T-helper 2 cell (primary cell): ENCODE measurements at places on chromosomes 3 and 15.

DNA sequence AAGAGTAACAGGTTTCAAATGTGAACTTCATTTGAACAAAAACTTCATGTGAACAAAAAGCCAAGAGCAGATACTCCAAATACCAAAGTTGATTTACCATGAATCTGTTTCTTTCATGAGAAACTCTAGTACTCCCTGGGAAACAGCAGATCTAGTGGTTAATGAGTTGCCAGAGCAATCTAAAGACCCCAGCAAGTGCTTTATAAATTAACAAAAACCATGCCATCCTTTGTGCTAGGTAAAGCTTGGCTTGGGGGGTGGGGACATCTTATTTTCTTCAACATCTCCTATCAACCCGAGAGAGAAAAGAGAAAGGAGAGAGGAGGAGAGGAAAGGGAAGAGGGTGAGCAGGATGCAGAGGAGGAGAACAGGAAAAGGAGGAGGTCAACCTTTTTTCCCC lies 100.7 kb downstream of the TBL1XR1 start:
- no peak for DNase-seq

DNA sequence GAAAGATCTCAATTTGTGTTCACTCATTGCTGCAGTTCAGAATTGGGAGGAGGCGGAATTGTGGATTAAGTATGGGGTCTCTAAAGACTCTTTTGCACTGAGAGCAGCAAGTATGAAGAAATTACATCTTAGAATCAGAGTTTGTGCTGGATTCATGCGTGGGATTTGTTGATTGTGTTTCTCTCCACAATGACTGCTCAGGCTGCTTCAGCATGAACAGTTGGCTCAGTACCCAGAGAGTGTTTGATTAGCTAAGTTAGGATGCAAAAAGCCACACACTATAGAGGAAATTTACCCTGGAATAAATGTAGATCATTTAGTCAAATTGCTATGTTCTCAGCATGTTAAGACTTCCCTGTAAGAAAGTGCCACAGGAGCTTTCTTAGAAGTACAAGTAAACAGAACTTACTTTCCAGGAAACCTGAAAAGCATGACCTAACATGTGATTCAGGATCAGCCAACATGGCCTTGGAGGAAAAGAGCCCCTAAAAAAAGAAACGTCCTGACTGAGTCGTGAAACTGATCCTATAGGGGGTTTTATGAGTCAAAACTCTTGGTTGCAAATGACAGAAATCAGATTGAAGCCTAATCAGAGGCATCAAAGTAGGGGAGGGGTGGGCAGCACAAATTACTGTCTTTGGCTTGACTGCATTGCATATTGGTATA lies 32.6 kb downstream of the HHLA2 start:
- no peak for DNase-seq

DNA sequence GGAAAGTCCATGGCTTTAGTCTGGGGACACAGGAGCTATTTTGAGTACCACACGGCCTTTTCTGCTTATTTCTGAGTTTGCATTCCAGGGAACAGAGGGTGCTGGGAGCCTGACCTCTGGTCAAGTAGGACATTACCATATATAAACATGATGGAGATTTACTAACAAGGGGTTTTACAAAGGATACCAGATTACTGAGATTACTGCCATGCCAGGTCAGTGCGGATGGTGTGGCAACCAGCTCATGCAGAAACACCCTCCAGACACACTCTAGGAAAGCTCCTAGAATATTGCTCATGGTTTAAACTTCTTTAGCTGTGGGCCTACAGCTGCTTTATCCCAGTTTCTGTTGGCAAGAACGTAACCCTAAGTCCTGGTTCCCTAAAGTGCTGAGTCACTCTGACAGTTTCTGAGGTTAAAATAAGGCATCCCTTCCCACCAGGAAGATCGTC lies 54.3 kb upstream of the AGTR1 start:
- no peak for DNase-seq

GRCh38 chr3:187197335-187197649 lies at the start of gene RTP1:
Gene RTP1 (plus strand): TSS chr3:187197486. CDS start chr3:187197516, 30 bp downstream.
- DNase-seq: no peak

DNA sequence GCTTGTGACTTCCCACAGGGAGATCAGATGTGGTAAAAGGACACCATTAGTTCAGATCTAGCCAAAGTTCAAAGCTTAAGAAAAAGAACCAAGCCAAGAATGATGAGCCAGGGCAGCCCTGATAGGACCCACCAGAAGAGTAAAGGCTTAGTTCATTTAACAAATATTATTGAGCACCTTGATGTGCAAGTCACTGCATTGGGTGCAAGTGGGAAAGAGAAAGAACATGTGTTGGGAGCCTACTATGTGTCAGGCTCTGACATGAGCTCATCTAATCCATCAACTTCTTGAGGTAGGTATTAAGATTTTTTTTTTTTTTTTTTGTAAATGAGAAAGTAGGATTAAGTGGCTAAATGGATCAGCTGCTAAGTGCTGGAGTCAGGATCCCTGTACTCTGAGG lies 53.4 kb upstream of the PIAS1 start:
- no peak for DNase-seq

DNA sequence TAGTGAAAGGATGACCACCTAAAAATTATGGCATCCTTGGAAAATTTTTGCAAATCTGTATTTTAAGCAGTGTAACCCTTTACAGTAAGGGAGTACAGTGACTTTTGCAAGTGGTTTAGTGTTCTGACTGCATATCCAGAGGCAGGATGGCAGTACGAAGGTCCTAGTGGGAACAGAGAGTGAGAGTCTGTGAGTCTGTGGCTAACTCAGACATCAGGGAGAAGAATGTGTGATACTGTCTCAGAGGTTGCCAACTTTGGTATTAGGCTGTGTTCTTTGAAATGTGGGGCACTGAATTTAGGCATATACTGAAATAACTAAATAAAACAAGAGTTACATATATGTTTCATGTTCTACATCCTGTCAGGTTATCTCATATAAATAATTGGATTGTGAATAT lies 25.7 kb downstream of the PRKCI start:
- DNase-seq: no peak

DNA sequence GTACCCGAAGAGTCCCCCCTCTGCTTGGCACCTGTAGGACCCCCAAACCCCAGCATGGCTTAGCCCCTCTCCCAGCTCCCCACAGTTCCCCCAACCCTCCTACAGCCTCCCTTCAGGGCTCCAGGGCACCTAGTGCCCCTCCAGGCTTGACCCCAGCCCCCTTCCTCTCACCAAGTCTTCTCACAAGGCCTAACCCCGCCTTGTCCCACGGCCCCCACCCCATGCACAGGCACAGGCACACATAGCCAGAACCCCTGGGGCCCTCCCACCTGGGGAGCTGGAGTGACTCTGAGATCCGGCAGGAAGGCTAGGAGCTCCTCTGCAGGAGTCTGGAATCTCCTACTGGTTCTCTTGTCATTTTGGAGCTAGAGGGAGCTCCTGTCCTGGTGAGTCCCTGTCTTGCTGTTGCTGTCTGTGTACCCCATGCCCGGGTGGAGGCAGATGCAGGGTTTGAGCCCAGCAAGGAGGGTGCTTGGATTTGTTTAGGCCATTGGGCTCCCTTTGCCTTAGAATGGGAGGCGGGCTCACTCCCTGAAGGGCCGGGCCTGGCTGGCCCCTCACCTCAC lies 39.6 kb downstream of the KLF13 start:
- no peak for DNase-seq

DNA sequence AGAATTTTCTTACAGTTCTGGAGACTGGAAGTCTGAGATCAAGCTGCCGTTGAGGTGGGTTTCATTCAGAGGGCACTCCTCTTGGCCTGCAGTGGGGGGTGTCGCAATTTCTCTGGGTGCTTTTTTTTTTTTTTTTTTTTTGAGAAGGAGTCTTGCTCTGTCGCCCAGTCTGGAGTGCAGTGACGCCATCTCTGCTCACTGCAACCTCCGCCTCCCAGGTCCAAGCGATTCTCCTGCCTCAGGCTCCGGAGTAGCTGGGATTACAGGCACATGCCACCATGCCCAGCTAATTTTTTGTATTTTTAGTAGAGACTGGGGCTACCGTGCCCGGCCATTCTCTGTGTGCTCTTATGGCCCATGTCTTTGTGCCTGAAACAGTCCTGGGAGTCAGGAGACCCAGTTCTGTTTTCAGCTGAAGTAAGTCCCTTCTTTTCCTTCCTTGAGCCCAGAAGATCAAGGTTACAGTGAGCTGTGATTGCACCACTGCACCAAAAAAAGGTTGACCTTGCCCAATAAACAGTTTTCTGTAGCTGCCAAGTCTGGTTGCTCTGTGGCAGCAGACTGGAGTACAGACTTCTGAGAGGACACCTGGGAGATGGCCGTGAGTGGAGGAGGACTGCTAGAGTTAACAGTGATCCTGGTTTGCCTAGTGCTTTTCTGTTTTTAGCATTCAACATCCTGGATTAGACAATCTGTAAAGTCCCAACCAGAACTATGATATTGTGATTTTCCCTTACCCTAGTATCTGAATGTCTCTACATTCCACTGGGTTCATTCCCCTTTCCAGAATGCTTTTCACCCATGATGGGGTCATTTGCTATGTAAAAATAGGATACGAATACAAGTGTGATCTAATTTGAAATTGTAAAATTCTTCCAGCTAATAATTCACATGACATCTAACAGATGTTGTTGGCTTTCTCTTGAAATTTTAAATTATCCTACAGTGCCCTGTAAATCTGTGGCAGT lies 76.6 kb upstream of the RNF7 start:
- DNase-seq: no peak

- DNase-seq: no peak
Observed at GRCh38 chr3:10867384-10867783, 51.4 kb downstream of the SLC6A11 start.

GRCh38 chr3:159038405-159038804 lies 236.6 kb downstream of the MFSD1 start:
- no peak for DNase-seq

- DNase-seq: no peak
Observed at GRCh38 chr15:28998511-28998910, 112.7 kb downstream of the APBA2 start.

DNA sequence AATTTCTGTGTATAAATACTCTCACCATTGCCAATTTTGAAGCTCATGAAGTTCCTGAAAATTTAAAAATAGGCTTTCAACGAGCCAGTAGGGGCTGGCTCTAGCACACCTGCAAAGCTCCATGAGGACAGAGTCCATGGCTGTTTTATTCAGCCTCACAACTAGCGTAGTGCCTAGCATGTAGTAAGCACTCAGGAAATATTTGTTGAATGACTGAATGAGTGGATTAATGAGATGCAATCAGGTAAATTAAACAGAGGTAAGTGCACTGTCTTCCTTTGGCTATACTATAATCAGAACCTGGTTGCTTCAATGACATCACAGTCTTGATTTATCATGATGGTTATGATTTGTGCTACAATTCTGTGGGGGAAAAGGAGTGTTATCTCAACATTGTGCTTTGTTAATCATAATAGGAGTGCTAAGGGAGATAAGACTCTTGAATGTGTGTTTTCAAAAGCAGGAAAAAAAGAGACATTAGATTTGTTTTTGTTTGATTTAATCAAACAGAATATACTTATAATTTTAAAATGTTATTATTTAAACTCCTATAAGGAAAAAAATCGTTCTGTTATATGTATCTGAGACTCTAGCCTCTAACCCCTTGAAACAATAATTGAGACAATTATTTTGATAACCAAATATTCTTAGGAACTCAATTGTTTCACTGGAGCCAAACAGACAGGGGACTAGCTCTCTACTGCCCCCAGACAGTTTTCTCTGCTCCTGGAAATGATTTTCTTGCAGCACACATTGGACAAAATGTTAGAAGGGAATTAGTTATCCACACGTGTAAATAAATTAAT lies 171.7 kb upstream of the ATP11B start:
- DNase-seq: no peak

GRCh38 chr15:22979238-22980188 lies 655 bp downstream of the CYFIP1 start:
- DNase-seq: no peak

DNA sequence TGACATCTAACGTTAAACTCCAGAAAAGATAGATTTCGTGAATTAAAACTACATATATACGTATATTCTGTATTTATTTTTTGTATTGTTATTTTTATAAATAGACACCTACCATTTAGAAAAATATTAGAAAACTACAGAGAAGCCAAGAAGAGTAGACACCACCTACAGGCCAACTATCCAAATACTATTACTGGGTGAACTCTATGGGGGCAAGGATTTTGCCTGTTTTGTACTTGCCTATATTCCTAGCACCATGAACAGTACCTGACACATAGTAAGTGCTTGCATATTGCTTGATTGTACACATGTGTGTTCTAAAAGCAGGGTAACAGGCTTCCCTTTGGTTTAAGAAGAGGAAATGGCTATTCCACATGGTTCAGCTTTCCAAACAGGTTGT lies 24.4 kb upstream of the CLEC3B start:
- no peak for DNase-seq

GRCh38 chr3:111252779-111253178 lies 181.2 kb downstream of the NECTIN3 start:
- no peak for DNase-seq

- DNase-seq: no peak
Observed at GRCh38 chr3:65483480-65483879, 555.2 kb downstream of the MAGI1 start.

GRCh38 chr3:27114684-27115083 lies 254.5 kb downstream of the NEK10 start:
- no peak for DNase-seq

DNA sequence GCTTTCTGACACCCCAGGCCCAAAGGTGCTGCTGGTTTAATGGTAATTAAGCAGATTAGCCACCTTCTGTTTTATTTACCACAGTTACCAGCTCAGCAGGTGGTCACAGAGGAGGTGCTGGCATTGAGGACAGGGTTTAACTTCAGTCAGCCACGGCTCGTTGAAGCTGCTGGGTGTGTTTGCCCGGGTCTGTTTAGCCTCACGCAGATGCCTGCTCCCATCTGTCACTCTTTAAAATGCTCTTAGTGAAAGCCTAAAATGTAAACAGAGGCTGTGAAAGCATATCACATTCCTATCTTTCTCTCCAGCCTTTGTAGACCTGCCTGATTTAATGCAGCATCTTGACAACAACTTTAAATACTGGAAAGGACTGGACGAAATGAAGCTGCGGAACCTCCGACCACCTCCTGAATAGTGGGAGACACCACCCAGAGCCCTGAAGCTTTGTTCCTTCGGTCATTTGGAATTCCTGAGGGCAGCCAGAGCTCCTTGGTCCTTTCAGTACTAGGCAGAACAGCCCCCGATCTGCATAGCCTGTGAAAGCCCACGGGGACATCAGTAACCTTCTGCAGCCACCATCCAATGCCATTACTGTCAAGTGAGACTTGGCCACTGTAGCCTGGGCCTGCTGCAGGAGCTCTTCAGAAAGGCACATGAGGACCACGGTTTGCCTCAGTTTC lies 156.0 kb downstream of the PDE8A start:
- no peak for DNase-seq

GRCh38 chr3:16739541-16740105 lies 134.4 kb upstream of the DAZL start:
- DNase-seq: no peak

- no peak for DNase-seq
Observed at GRCh38 chr3:16398648-16399047, 114.9 kb downstream of the RFTN1 start.

GRCh38 chr15:25431836-25432561 lies 6.8 kb downstream of the UBE3A start:
- DNase-seq: no peak

- DNase-seq: no peak
Observed at GRCh38 chr15:49946681-49947080, 172.4 kb downstream of the ATP8B4 start.
